SIG-M5 (cell line): ENCODE measurements at places on chromosomes 5 and 9.
A peak's percentile ranks its signal among the peaks of the same experiment; 100 is the strongest.

DNA sequence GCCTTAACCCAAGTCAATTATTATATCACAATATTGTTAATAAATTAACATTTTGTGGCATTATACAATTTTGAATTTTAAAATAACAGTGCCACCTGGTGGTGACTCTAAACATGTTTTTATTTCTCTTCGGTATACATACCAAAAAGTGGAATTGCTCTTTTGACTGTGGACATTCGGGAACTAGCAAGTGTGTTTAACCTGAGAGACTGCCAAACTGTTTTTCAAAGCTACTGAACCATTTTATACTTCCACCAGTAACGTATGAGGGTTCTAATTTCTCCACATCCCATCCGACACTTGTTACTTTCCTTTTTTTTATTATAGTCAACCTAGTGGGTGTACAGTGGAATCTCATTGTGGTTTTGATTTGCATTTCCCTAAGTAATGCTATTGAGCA, 18.3 kb upstream of the HSDL2 start:
- DNase-seq: no peak

- no peak for DNase-seq
Measured at GRCh38 chr5:38675443-38675842, 119.0 kb upstream of the LIFR start.

- no peak for DNase-seq
Measured at GRCh38 chr5:127650022-127650421, 1.1 kb downstream of the CTXN3 start.

DNA sequence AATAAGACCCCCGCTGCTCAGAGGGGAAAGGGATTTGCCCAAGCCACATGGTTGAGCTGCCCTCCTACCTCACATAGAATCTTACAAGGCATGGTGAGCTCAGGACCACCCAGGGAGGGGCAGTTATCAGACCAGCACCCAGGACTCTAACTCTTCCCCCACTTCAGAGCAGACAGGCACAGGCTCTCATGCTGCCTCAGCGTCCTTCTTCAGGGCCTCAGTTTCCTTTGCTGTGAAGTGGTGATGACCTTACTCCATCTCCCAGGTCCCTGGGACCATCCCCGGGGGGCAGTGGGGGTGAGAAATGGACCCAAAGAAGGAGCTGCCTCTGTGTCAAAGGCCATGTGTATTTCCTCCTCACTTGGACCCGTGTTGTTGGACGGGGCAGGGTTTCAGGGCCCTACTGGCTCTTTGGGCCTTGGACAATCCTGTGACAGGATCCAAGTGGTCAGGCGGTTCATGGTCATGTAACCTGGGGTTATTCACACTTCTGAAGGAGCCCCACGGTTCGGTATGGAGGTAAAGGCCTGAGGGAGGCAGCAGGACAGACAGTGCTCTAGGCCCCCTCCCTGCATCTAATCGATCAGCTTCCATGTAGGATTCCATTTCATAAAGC, 31.7 kb upstream of the CSF1R start:
- DNase-seq: no peak

- DNase-seq: no peak
Measured at GRCh38 chr5:13698885-13699284, 245.6 kb downstream of the DNAH5 start.

DNA sequence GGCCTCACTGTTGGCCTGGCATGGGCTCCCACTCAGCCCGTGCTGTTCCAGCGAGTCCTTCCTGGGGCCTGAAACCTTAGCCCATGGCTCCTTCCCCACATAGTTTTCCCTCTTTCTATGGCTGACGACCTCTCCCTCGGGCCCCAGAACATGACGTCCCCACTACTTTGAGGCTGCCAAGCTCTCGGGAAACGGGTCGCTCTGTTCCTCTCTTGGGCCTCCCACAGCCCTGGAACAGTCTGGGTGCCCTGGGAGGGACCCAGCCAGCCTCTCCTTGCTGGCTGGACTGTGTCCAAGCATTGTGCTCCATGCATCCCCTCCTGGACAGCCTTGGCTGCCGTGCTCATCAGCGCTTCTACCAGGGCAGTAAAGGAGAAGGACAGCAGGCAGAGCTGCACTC, 118.3 kb downstream of the SYK start:
- no peak for DNase-seq

DNA sequence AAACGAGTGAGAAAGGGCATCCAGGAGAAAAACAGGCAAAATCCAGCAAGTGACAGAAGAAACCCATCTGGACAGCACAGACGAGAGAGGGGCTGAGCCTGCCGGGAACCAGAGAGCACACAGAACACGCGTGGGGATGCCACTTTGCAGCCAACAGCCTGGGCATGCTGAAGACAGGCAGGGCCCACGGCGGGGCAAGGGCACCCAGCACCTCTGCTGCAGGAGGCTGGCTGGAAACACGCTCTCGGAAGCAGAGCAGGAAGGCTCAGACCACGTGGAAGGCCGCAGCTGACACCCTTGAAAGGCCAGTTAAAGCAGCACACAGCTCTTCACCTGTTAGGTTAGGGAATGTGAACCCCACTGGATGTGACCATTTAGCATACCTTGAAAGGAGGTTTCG, 76.1 kb downstream of the SECISBP2 start:
- DNase-seq: no peak

DNA sequence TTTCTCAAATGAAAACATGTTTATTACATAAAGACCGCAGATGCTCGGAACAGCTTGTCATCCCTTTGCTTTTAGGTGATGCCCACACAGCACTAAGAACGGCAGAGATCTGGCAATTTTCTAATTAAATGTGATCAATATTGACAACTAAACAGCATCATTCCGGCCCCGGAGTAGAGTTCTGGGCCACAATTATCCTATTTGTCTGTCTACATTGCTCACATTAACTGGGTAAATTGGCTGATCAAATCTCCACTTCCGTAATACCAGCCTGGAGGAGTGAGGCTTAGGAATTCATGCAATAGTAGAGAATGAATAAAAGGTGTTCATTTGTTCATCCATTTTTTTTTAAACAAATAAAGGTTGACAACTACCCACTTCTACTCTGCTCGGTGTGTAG, 245.1 kb upstream of the C9orf72 start:
- no peak for DNase-seq

- no peak for DNase-seq
Measured at GRCh38 chr5:7242118-7242710, 153.7 kb upstream of the ADCY2 start.

DNA sequence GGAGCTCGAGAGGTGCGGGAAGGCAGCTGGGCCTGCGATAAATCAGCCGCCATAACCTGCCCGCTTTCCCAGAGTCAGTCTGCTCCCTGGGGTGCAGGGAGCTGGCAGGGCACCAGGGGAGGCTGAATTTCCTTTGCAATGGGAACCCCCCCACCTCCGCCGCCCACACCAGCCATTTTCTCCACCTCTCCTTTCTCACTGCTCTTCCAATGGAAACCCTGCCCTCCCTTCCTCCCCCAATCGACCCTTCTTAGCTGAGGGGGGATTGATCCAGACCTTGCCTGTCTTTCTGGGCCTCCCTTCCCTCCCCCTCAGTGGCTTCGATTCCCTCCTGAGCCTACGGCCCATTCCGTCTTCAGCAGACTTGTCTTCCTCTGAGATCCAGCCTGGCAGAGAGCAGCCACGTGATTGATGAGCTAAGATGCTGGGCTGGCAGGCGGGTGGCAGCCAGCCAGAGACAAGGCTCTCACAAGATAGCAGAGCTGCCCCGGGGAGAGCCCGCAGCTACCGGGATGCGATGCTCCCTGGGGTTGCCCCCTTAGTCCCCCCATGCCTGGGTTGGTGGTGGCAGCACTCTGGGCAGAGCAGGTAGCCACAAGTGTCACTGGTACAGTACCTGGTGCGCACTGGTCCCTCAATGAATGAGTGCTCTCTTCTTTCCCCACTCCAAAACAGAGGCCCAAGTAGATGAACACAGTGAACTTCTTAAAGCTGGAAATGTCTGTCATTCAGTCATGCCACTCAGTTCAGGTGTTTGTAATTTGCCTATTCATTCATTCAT, 53.7 kb upstream of the FABP6 start:
- no peak for DNase-seq

GRCh38 chr5:6723122-6723815, 10.0 kb downstream of the TENT4A start:
- no peak for DNase-seq

DNA sequence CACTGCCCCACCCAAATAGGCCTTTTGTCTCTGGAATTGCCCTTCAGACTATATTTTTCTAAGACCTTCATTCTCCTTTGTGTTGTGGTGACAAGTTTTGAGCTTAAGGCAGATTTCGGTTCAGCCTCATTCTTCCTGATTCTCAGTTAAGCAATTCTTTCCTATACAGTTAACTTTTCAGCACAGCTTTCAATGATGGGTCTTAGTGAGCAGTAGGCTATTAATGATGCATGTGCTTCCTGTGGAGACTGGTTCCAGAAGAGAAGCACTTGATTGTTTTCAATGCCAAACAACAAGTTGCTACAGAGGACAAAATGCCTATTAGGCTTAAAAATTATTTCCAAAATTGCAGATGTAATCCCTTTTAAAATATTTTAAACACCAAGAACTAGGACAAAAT, 47.7 kb upstream of the TLX3 start:
- no peak for DNase-seq

GRCh38 chr5:149242339-149242738, 29.3 kb upstream of the AFAP1L1 start:
- no peak for DNase-seq

- DNase-seq: no peak
Measured at GRCh38 chr9:89425921-89426383, 72.0 kb downstream of the SEMA4D start.

DNA sequence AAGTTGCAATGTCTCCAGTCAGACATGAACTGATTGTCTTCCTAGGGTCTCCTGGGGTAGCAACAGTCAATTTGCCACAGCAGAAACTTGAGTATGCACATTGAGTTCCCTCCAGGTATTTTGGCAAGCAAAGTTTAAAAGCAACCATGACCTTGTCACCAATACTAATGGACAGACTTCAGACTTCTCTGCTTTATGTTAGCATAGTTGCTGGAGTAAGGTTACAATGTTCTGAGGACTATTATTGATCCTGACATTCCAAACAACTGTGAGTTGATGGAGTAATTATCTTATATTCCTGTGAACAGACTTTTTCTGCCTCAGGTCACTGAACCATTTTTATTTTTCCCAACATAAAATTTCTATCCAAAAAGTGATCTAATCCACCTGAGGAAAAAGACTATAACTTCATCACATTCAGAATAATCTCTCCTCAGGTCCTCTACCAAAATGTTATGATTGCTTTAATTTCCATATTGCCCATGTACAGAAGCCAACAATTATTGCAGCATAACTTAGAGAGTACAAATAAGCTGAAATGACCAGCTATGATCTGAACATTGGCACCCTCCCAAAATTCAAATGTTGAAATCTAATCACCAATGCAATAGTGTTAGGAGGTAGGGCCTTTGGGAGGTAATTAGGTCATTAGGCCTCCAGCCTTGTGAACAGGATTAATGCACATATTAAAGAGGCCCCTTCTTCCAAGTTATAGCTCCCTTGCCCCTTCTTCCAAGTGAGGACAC, 228.3 kb downstream of the PDE4D start:
- no peak for DNase-seq

DNA sequence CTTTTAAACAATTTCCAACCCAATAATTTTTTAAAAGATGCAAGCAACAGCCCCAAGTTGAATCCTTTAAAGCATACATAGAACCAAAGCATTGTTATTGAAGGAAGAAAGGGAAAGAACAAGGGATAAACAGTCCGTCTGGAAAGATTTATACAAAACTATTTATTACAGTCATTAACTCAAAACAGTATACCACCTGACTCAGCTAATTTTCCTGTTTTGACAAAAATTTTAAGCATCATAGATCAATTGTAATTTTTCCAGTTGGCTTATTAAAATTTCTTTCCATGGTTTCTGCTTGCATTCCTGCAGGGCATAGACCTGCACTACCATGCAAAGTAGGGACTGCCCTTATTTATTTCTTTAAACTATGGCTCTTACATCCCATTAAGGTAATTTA, 29.9 kb downstream of the AP3B1 start:
- DNase-seq: no peak

DNA sequence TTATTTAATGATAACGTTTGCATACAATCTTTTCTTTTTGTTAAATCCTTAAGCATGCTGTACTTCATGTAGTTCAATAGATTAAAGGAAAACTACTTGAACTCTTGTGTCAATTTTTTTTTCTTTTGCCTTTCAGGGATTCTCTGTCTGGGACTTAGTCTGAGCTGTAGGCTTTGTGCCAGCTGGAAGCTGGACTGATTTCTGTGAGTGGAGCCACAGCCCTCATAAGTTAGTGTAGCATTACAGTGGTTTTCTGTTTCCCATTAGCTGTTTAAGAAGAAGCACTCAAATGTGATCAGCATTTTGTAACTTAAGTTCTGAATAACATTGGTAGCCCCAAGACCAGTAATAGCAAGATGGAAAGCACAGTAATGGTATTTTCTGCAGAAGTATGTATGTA, 330.6 kb upstream of the MEF2C start:
- DNase-seq: no peak

DNA sequence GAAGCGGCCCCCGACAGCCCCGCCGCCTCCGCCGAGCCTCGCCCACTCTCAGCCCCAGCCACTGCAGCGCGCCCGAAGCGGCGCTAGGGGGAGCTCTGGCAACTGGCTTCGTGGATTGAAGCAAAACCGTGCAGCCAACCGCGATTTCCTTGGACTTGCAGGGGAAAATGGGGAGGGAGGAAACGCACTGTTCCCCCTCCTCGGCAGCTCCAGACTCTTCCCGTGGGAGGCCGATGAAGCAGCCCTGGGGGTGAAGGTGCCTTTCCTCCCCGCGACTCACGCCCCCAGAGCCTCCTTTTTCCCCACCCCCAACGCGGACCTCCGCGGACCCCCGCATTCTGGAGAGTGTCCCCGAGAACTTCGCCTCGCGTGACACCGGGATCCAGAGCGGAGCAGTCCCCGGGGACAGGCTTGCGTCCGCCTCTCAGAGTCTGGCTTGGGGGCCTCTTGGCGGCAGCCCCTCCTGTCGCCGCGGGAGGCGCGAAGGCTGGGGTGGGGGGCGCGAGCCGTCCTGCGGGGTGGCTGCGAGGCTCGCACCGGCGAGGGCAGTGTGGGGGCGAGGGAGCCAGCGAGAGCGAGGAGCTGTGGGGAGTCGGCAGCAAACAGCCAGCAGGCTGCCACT, 3.8 kb downstream of the IER5L start:
- DNase-seq: peak; percentile 9

DNA sequence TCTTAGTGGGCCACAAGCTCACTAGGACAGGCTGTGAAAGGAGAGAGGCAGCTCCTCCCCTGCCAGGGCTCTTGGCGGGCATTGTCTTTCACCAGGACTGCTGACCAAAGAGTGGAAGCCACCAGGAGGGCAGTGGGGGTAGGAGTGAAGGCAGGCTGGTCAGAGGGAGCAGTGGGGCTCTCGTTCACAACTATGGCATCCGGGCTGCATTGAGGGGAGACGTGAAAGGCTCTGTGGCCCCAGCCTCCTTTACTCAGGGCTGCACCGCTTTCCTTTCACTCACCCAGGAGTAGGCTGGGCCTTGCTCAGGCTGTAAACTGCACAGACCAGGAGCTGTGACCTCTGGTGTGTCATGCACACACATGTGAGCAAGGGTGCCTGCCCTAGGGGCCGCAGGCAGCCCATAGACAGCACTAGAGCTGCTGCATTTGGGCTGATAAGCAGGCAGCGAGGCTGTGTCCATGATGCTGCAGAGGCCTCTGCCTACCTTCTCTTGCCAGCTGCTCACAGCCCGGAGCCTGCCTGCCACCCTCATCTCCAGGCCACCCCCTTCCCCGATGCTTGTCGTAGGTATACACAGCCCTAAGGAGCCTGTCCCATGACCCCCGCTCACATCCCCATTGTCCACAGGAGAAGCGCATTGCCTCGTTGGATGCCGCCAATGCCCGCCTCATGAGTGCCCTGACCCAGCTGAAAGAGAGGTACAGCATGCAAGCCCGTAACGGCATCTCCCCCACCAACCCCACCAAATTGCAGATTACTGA, 130.4 kb downstream of the DAB2IP start:
- no peak for DNase-seq
